ENCODE measurements at places on chromosomes 3 and 15.

DNA sequence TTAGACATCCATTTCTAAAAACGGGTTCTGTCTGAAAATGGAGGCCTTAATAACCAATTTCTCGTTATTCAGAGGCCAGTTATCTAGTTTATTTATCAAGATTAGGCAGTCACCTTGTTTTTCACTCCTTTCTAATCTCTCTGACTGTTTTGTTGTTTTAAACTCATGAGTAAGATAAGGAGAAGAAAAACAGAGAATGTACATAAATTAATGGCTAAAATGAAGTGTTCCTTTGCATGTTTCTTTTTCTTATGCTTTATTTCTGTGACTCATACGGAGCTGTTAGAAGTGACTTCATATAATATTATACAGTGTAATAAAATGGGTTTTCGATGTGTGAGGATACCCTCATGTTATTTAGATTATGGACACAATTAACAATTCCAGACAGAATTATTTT, 22.0 kb downstream of the NEO1 start:
- no peak for DNase-seq

DNA sequence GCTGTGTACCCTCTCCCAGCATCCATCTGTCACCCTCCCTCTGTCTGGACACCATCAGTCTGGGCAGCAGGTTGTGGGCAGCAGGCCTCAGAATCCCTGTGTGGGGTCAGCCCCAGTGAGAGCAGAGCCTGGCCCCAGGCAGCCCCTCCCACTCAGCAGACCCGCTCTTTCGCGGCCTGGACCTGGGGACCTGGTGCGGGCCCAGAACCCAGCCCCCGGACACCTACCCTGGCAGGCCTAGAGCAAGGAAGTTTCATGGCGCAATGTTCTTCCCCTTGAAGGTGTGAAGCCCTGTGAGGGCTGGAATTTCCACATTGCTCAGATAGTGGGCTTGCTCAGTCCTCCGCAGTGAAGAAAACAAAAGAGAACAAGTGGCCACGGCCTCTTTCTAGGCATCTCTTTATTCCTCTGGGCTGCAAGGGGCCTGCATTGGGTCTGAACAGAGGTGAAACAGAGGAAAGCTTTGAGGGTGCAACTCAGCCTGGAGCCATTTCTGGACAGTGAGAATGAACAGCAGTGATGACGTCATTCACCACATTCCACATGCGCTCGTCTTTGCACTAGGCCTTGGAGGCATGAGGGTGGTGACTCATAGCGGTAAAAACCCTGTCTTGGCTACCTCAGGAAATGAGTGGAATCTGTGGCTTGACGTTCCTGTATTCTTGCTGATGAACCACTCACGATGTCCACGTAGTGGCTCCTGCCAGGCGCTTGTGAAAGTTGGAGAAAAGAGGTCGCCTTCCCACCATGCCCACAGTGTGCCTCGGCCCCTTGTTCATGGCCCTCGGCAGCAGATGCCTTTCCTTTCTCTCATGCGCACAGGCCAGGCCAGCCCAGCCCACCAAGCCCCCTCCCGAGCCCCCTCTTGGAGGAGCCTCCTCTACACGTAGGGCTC, 66.1 kb downstream of the SLC30A4 start:
- peak; percentile 57 for DNase-seq

DNA sequence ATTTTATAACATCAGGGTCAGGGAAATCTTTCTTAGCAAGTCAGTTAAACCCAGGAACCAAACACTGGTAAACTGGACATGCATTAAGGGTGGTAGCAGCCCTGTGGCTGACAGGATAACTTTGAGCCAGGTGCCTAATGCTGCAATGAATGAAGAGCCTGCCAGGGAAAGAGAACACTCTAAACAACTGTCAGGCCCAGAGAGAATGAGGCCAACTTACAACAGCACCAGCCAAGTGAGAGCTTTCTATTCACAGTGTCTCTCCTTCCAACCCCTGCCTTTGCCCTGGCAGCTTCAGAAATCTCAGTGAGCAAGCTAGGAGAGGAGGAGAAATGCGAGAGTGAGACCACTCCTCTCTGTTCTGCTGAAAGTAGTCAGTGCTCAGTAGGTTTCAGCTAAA, 50.4 kb upstream of the ATP2C1 start:
- no peak for DNase-seq

GRCh38 chr3:153287017-153287416, 125.0 kb downstream of the RAP2B start:
- no peak for DNase-seq

DNA sequence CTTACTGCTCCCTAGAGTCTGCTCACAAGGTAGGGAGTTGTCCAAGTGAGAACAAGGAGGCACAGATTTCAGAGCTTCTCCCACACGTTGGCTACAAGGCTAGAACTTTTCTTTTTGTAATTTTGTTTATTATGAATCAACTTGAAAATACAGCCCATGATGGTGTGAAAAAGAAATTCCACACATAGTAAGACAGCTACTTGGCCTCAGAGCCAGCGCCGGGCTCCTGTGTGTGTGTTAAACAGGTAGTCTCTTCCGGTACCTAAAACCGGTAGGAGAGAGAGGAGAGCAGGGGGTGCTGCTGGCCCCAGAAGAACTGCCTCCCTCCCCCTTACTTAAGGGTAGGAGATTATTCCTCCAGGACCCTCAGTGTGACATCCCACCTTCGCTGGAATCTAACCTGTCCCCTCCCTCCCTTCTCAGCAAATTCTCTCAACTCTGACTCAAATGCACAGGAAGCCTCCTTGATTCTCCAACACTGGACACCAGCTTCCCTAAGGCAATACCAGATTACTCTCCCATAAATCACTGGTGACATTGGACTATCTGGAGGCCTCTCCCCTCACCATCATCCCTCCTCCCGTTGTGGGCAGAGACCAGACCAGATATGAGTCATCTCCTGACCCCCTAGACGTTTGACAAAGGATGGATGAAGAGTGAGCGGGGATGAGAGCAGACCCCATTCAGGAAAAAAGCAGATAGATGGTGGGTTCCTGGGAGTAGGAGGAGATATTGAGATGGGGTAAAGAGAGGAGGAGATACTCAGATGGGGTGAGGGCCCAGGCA, 4.5 kb upstream of the IP6K1 start:
- peak; percentile 19 for DNase-seq

DNA sequence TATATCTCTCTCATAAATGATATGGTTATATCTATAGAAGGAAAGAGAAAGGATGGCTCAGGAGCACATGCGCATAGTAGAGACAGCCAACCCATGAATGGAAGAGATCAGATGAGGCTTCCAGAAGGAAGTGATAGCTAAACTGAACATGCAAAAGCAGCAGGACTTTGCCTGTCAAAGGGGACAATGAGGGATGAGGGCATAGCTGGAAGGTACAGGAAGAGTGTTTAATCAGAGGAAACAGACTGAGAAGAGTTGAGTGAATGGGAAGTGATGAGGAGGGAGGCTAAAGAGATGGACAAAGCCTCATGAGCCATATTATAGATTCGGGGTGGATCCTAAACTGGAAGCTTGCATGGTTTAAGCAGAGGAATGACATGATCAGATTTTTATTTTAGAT, 26.5 kb upstream of the VEPH1 start:
- DNase-seq: no peak

- no peak for DNase-seq
These were observed 22.9 kb downstream of the COLQ start for GRCh38 chr3:15498431-15499214.

- DNase-seq: no peak
These were observed 5.6 kb downstream of the ALPK3 start for GRCh38 chr15:84822653-84823281.

GRCh38 chr3:71305231-71306206, 278.0 kb downstream of the FOXP1 start:
- no peak for DNase-seq

- no peak for DNase-seq
These were observed 83.0 kb downstream of the TBL1XR1 start for GRCh38 chr3:177114253-177114652.

- no peak for DNase-seq
These were observed 28.8 kb downstream of the MKRN3 start for GRCh38 chr15:23594252-23594770.
